ENCODE measurements at places on chromosomes 2 and 18.
A peak's percentile ranks its signal among the peaks of the same experiment; 100 is the strongest.

DNA sequence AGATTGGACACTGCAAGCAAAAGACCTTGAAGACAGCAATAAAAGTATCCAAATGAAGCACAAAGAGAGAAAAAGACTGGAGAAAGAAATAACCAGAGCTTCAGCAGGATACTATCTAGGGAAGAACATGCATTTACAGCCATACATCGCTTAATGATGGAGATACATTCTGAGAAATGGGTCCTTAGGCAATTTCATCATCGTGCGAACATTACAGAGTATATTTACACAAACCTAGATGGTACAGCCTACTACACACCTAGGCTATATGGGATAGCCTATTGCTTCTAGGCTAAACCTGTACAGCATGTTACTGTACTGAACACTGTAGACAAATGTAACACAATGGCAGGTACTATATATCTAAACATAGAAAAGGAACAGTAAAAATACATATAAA, 11.9 kb downstream of the OLA1 start:
- no peak for DNase-seq

DNA sequence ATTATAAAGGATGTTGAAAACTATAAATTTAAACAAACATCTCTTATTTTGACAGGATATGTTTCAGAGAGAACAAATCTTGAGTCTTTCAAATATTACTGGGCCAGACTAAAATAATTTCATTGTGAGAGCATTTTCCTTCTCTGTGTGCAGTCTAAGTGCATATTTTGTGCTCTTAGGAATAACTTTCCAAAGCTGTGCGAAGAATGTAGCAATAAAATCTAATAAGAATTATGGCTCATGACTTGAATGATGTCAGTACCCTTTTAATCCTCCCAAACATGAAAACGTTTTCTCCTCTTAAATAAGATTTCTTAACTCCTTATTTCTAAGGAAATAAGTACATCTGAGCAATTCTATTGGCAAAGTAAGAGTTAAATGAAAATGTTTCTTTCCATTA, 76.2 kb upstream of the EFEMP1 start:
- no peak for DNase-seq

DNA sequence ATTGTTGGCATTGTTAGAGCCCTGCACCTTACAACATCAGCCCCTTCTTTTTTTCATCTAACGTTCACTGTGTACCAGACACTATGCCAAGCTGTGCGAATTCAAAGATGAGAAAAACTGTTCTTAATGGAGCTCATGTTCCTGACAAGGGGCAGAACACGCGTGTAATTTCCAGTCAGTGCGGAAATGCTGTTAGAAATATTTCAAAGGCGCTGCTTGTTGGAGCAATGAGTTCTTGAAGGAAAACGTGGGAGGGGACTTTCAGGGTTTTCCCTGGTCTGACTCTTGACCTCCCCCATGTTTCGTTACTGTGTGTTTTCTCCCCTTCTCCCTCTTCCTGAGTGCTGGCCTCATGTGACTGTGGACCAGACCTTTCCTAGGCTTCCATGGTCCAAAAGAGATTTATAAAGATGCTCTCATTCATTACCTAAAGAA, 1.5 kb downstream of the MTHFD2 start:
- DNase-seq, result peak; percentile 4

DNA sequence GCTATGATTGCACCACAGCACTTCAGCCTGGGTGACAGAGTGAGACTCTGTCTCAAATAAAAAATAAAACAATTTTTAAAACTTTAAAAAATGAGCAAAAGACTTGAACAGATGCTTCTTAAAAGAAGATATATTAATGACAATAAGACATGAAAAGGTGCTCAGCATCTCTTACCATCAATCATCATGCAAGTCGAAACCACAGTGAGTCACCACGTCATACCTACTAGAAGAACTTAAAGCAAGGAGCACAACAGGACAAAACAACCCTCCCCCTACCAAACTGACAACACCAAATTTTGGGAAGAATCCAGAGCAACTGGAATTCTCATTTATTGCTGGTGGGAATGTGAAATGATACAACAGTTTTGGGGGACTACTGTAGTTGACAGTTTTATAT, 251.6 kb downstream of the BCL2 start:
- no peak for DNase-seq

- DNase-seq, result no peak
These were observed 202.1 kb upstream of the MEX3C start for GRCh38 chr18:51399491-51400122.

GRCh38 chr2:10579876-10580514, 109.8 kb downstream of the NOL10 start:
- DNase-seq, result no peak

DNA sequence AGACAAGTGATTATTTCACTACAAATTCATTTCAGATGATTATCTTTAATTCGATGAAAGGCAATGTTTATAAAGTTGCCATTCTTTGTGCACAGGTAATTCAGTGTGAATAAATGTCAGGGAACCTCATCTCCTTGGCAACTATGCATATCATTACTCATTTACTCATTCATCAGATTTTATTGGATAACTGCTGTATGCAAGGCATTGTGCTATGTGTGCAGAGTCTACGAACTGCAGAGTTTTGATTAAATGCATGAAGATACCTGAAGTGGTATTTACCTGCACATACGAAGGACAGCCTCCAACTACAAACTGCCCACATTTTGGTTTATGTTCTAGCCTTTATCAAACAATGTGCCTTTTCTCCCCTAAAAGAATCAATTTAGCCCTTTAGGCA, 3.5 kb downstream of the RND3 start:
- no peak for DNase-seq

DNA sequence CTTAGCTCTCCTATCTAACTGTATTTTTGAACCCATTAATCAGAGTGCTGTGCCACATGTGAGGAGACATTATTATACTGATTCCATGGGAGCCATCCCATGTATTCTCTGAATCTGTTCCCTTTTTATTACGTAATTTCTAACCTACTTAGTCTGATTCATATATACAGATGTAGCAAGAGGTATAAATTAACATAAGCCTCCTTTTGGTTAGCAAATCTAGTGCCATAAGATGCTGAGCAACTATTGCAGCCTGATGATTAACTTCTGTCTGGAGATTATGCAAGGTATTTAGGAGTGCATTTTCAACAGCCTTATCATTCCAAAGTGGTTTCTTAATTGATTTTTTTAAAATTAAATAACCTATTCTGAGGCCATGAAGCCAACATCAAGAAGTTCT, 114.1 kb upstream of the MSH2 start:
- no peak for DNase-seq

DNA sequence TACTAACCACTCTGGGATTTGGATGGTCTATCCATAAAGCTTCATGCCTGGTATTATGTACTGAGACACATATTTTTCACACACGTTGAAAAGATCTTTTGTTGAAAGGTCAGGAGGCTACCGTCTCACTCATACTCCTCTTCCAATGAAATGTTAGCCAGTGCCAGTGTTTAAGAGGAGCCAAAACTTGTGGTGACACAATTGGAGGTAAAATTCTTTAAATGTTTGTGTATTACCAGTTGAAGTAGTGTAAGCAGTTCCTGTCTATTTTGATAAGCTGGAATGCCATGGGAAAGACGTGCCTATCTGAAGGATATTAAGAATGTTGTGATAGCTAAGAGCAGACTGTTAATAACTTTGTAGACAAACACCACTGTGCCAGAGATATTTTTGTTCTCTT, 32.1 kb downstream of the MARCHF7 start:
- no peak for DNase-seq

DNA sequence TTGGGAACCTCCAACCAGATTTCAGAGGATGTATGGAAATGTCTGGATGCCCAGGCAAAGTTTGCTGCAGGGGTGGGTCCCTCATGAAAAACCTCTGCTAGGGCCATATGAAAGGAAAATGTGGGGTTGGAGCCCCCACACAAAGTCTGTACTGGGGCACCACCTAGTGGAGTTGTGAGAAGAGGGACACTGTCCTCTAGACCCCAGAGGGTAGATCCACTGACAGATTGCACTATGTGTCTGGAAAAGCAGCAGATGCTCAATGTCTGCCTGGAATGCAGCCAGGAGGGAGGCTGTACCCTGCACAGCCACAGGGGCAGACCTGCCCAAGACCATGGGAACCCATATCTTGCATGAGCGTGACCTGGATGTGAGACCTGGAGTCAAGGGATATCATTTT, 573.7 kb upstream of the NXPH2 start:
- no peak for DNase-seq

- DNase-seq, result no peak
These were observed 395.7 kb upstream of the SALL3 start for GRCh38 chr18:78583739-78584458.

GRCh38 chr18:3481696-3482210, 31.8 kb downstream of the TGIF1 start:
- DNase-seq, result no peak

- no peak for DNase-seq
These were observed 302.4 kb downstream of the PLCL1 start for GRCh38 chr2:198106621-198107385.

GRCh38 chr2:208373460-208374089, 33.0 kb upstream of the PTH2R start:
- peak; percentile 51 for DNase-seq

DNA sequence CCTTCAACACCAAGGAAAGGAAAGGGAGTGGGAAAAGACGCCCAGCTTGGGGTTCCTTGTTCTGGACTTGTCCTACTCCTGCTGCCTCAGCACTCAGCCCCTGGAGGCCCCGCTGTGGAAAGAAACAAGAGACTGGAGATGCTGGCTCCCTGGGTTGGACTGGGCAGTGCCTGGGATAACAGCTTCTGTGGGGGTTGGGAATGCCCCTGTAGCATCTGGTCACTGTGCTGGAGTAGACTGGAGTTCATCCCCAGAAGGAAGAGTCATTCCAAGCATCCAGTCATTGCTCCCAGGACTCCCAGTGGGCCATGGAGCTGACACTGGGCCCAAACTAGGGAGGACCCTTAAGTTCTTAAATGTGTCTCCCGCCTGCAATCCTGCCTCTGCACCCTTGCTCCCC, 129.3 kb upstream of the HAAO start:
- no peak for DNase-seq

GRCh38 chr18:45551142-45551815, 64.0 kb upstream of the SLC14A2 start:
- no peak for DNase-seq

DNA sequence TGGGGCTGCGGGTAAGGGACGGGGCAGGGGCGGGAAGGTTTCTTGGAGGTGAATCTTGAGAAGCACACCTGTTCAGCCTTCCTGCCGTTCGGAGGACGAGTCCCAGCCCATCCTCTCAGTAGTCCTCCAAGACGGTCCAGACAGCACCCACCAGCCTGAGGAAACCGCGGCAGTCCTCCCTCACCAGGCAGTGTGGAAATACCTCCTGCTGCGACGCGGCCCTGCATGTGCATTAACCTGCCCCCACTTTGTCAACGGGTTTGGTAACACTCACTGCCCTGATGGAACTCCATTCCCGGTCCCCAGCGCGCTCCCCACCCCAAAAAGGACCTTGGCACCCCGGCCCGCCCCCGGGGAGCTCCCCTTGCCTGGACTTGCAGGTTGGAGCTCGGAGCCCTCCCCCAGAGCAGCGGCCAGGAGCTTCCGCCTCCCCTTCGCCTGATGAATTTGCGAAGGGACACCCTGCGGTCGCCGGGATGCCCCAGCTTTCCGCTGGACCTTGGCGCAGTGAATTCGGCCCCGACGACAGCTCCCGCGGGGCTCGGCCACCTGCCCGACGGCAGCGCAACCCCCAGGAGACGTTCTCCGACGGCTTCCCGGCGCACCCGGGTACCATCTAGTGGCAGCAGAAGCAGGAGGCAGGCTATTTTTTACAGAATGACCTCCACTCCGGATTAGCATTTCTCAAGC, 31.5 kb downstream of the ACVR1C start:
- DNase-seq, result peak; percentile 49

DNA sequence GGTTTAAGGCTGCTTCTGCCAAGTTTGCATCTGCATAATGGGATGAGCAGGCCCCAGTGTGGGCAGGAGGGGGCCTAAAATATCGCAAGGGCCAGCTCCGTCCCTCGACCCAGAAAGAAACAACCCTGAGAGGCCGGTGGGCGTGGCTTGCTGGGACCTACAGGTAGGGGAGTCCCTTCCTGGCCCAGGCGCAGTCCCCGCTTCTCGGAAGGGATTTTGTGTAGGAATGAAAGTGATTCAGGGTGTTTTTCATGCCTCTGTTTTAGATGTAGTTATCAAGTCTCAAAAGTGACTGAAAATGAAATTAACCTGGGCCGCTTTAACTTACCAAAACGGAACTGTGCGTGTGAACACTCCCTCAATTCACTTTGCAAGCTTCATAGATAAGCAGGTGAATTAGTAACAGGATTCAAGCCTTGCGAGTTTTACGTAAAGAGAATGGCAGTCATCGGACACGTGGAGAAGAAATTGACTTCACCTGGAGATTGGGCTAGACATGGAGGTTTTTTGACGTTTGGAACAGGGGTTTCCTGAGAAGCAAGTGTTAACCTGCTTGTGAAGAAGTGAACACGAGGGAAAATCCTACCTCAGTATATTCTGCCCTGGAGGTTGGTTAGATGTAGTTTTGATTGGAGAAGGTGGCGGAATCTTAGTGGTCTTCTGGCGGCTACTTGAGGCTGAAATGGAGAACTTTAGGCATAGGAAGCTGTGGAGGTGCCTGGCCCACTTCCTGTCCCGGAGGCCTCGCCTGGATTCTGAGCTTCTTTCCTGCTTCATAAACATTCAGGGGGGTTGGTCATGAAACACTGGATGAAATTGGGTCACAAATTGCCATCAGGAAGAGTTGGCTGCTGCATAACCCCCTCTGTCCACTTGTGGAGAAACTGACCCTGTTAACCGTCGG, 1.7 kb downstream of the NCK2 start:
- no peak for DNase-seq

GRCh38 chr2:32678825-32679224, 51.0 kb downstream of the TTC27 start:
- DNase-seq, result no peak

GRCh38 chr2:1166976-1167375, 216.3 kb downstream of the SNTG2 start:
- DNase-seq, result no peak

GRCh38 chr2:10229462-10230099, 73.1 kb upstream of the HPCAL1 start:
- no peak for DNase-seq
